ENCODE measurements at places on chromosomes 4 and X.

GRCh38 chrX:152154050-152154449 lies 15.7 kb upstream of the MAGEA10 start:
- DNase-seq = no peak

GRCh38 chr4:53730031-53730805 lies 138.9 kb upstream of the LNX1 start:
- DNase-seq = no peak

DNA sequence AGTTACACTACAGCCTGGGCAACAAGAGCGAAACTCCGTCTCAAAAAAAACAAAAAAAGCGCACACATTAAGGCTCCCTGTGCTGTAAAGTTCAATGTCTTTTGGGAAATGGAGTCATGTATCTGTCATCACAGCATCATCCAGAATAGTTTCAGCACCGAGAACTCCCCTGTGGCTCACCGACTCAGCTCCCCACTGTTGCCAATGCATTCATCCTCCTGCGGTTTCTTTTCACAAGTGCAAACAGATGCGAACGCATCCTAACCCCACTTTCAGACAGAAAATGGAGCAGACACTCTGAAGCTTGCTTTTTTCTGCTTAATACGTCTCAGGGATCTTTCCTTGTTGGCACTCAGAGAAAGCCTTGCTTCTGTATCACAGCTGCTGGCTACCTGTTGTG lies 13.8 kb upstream of the SH3TC1 start:
- no peak for DNase-seq

DNA sequence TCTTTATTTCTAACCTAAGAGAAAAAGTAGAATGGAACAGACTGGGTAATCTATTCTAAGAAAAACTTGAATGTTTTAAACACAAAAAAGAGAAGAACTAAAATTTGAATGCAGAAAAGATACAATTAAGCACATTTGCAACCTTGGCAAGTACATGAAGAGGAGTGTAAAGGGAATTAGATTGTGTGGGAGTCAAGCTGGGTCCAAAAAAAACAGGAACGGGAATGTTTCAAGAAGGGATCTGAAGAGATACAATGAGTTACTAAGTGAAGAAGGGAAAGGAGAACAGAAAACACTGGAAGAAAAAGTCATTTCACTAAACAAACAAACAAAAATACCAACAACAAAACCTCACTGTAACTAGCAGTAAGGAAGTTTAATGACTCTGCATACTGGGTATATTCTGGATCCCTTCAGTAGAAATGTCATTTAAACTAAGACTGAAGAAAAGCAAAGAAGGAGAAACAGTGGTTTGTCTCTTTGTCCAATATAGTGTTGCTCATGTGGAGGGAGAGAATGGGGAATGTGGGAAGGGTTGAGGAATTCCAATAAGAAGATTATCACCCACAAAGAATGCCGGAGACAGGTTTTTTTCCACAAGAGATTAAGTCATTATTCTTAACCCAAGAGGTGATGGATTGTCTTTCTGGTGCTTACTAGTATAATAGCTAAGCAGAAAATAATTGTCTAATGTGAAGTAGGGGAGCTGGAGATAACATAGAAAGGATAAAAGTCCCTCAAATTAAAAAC lies 50.4 kb upstream of the PTPN13 start:
- DNase-seq = no peak

DNA sequence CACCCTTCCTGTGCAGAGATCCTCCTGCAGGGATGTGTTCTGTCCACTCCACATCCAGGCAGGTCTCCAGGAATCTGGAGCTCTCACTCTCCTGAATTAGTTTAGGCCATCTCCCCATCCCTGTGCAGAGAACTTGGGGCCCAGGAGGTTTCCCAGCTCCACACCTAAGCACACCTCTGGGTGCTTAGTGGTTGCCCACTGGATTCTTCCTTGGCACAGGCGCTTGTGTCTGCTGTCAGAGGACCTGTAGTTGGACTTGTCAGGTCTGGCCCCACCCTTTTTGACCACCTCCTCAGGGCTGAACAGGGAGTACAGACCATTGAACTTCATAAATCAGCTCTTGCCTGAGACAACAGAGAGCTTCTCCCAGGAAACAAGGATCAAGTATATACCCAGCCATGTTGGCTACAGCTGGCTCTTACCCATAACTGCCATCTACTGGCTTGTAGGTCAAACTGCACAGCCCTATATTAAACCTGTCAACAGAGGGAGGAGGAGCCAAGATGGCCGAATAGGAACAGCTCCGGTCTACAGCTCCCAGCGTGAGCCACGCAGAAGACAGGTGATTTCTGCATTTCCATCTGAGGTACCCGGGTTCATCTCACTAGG lies 275.5 kb downstream of the PPARGC1A start:
- DNase-seq = no peak

GRCh38 chrX:15158736-15159406 lies 111.0 kb downstream of the ASB9 start:
- no peak for DNase-seq

DNA sequence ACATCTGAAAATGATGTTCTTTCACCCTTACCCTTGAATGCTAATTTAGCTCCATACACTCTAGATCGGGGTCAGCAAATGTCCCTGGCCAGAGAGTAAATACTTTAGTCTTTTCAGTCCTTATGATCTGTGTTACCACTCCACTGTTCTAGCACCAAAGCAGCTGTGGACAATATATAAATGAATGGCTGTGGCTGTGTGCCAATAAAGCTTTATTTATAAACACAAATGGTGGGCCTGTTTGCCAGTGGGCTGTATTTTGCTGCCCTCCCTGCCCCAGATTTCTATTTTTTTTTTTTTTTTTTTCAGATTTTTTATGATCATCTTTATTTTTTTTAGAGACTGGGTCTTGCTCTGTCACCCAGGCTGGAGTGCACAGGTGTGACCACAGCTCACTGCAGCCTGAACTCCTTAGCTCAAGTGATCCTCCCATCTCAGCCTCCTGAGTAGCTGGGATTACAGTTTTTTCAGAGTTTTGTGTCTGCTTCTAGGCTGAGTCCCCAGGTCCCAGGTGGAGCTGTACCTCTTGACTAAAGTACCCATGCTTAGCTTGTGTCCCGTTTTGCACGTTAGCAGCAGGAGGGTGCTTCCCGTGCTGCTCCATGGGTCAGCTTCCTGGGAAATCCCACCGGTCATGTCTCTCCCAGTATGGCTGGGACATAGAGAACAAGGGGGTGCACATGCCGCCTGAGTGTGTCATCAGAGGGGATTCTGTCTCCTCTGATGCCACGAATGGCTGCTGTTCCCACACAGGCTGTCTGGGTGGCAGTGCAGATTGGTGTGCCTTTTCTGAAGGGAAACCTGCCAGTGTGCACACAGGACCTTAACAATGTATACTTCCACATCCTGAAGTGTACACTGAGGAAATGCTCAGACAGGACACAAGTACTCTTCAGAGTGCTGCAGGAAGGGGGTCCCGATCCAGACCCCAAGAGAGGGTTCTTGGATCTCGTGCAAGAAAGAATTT lies 16.0 kb upstream of the GRPEL1 start:
- DNase-seq = no peak

- DNase-seq = no peak
Measured at GRCh38 chr4:111695677-111696076, 449.6 kb upstream of the FAM241A start.

DNA sequence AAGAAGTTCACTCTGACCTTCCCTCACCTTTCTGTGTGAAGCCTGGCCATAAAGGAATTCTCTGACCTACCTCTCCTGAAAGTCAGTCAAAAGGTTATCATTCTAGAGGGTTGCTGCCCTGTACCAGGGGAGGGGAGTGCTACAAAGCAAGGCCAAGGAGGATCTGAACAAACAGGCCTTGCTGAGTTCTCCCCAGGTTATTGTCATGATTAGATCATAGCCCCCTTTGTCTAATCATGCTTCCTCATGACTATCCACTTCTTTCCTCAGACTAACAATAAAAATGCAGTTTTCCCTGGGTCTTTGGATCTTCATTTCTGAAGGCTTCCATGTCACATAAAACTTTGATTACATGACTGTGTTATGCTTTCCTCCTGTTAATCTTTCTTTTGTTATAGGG lies 472.0 kb downstream of the IQCM start:
- no peak for DNase-seq

- no peak for DNase-seq
Measured at GRCh38 chrX:95919605-95920004, 765.0 kb upstream of the DIAPH2 start.

DNA sequence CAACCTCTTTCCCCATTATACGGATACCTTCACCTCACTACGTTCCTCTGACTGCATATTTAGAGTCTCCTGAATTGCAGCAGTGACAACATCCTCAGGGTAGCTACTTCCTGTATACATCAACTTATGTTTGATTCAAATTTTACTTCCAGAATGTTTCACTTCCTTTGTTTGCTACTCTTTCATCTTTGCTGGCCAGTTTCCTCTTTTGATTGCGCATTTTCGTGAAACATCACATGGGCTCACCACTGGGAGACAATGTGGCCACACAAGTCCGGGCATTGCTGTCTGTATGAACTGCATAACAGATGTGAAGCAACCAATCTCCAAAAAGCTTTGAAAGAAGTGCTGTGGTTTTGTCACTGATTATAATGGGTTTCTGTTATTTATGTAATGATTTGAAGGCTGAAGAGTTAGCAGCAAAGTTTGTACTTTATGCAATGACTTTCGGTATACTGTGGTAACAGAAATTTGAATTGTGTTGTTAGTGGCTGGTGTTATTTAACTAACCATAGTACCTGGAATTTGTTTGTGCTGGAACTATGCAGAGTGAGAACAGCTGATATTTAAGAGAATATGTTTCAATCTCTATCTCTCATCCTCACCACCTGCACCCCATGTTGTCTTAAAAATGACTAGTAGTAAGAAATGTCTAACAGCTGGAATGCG lies 7.4 kb downstream of the SNCA start:
- DNase-seq = peak; percentile 72

GRCh38 chr4:10730590-10730989 lies 46.0 kb upstream of the CLNK start:
- DNase-seq = no peak

- DNase-seq = no peak
Measured at GRCh38 chrX:115573185-115573584, 12.2 kb downstream of the PLS3 start.

GRCh38 chr4:7183780-7184460 lies 8.4 kb upstream of the SORCS2 start:
- no peak for DNase-seq

DNA sequence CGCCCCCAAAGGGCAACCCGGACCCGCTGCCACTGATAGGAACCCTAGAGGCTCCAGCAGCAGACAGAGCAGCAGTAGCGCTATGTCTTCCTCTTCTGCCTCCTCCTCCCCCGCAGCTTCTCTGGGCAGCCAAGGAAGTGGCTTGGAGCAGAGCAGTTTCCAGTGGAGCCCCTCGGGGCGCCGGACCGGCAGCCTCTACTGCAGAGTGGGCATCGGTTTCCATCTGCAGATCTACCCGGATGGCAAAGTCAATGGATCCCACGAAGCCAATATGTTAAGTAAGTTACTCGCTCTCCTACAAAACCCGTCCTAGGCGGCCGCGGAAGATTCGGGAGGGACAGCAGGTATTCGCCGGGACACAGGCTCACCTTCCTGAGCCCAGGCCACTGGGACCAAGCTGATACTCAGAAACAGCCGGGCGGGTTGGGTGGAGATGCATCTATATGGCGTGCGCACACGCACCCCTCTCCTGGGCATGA lies 477 bp downstream of the FGF5 start:
- DNase-seq = peak; percentile 16

DNA sequence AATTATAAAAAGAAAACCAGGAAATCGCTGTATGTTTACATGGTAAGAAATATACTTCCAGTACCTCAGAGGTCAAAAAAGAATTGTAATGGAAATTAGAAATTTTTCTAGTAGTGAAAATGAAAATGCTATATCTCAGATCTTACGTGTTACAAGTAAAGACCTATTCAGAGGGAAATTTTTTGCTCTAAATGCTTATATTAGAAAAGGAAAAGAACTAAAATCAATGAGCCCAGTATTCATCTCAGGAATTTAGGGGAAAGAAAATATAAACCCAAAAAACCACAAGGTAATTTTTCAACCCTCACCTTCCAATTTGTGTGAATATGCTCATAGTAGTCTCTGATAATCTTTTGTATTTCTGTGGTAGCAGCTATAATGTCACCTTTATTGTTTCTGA lies 145.6 kb downstream of the RAP1GDS1 start:
- DNase-seq = no peak

- DNase-seq = no peak
Measured at GRCh38 chr4:27288496-27288895, 427.9 kb downstream of the STIM2 start.

DNA sequence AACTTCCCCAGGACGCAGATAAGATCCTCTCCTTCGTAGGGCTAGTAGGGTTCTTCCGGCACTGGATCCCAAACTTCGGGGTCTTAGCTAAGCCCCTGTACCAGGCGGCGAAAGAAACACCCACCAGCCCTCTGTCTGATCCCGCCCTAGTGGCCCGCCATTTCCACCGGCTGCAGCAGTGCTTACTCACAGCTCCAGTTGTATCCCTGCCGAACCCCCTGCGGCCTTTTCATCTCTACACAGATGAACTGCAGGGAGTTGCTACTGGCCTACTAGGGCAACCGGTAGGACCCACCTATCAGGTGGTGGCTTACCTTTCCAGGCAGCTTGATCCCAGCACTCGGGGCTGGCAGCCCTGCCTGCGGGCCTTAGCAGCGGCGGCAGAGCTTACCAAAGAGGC lies 961.2 kb downstream of the RPA4 start:
- no peak for DNase-seq

DNA sequence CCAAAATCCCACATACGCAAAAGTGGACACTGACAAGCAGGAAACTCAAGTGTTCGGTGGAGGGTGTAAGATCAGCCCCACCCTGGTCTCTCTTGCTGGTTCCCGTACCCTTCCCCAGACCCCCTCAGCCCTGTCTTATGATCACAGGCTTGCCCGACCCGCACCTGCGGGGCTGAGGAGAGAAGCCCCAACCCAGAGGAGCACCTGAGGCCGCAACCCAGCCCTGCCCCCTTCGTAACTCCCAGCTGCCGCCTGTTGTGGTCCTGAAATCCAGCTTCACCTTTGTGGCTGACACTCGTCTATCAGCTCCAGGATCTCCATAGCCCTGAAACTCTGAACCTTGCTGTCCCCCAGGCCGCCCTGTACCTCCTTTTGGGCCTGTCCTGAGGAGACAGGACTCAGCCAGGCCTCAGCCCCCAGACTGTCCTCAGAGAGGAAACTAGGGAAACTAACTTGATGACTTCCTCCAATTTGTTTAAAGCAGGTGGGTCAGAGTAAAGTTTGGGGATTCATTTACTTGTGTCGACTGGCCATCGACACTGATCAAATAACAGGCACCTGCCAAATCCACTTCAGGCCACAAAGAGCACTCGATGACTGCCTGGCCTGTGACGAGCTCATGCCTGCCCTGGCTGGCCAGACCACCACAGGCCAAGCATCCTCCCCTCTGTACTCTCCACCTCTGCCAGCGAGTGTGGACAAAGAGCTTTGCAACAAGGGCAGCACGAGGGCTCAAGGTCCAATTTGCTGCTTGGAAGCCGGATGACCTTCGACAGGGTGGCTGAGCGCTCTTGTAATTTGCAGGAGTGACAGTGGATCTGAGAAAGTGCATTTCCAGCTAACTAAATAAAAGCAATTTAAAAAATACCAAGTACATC lies 19.3 kb downstream of the DCTD start:
- DNase-seq = no peak

- DNase-seq = peak; percentile 57
Measured at GRCh38 chr4:124105212-124105611, 607.3 kb downstream of the ANKRD50 start.
